GM12891 (cell line): ENCODE measurements at places on chromosomes 4 and X.

DNA sequence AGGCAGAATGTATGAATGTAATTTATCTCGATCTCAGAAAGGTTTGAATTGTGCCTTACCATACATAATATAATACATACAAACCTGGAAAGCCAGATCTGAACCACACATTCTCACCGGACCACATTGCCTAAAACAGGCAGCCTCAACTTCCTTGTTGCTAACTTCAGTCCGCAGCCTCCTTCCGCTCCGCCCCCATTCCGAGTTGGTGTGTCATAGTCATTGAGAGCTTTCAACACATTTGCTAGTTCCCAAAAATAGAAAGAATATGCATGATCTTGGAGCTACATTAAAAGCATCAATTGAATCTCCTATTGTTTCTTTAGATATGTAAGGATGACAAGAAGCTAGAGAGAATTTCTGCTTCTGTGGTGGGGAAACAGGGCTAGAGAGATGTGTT is 127.2 kb downstream of the ARHGEF9 start:
- DNase-seq, result no peak

- no peak for DNase-seq
Observed at GRCh38 chr4:2964706-2965258, 1.4 kb downstream of the GRK4 start.

DNA sequence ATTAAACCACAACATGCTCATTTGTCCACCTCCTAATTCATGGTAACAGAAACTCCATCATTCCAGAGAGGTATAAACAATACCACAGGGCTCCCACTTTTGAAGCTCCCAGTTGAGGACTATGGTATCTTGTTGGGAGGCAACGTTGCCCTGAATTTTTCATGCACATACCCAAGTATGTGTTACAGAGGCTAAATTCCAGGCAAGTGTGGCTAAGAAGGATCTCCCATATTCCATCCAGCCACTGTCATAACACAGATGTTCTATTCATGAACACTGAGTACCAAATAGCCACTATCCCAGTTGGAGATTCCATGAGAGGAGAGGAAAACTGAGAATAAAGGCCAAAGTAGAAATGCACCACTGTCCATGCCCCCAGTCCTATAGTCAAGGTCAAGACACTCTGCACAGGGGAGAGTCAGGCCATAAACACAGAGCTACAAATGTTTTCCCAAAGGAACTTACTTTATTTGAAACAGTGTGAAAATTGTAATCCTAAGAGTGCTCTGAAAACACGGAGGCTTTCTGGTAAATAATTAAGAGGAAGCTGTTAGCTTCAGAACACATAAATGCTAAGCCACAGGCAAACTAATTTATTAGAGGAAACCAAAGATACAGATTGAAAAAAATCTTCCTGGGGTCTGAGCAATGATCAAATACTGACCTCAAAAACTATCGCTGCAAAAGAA is 42.4 kb upstream of the TMPRSS11B start:
- DNase-seq, result no peak

- DNase-seq, result no peak
Observed at GRCh38 chrX:105209406-105209805, 11.1 kb downstream of the TEX13A start.
